Left ventricle myocardium superior (tissue), 1 donor: ENCODE measurements at places on chromosomes 6 and 20. TPM values are rescaled to one million over a fixed set of nuclear protein-coding genes. Genes with fewer than 3 reads are reported as not detected.
A peak's percentile ranks its signal among the peaks of the same experiment; 100 is the strongest.

The SAPCD1 gene
- total RNA-seq: 0.47 TPM

The PSORS1C2 gene
- not detected for total RNA-seq

The NDUFAF5 gene
- total RNA-seq: 67.4 TPM

The KIAA0408 gene
- 2.4 TPM for total RNA-seq

The TRIM10 gene
- total RNA-seq: not detected

DNA sequence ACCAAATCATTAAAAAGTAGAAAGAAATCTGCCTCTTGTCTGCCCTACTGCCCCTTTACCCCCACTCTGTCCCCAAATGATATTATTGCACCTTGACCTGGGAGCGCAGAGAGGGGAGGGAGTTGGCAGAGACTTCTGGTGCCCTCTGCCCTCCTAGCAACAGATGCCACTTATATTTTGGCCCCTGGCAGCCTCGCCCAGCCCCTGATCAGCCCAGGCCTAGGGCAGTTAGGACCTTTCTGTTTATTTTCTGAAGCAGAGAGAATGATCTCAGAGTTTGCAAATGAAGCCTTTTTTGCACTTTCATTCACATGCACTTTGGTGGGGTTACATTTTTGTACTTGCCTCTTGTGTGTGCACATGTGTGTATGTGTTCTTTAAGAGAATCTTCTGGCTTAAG, 8.4 kb upstream of the SGK2 start:
- DNase-seq: no peak

- DNase-seq: no peak
Observed at GRCh38 chr6:77502981-77503380, 39.7 kb upstream of the HTR1B start.

- peak; percentile 61 for DNase-seq
Observed at GRCh38 chr6:1363729-1364572, 25.4 kb upstream of the FOXF2 start.

DNA sequence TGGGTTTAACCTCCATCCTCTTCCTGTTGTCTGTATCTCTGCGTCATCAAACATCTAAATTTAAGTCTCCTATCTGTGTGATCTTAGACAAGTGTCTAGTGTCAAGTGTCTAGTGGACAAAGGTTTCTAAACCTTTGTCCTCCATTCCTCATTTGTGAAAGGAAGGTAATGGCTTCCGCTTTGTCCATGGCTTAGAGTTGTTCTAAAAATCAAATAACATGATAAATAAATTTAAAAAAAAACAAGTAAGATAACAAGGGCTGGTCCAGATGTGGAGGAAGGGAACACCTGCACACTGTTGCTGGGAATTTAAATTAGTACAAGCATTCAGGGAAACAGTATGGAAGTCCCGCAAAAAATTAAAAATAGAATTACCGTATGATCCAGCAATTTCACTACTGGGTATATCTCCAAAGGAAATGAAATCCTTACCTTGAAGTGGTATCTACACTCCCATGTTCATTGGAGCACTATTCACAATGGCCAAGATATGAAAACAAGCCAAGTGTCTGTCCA, 17.6 kb upstream of the SERPINB1 start:
- no peak for DNase-seq

- DNase-seq: no peak
Observed at GRCh38 chr20:53822534-53822933, 228.9 kb upstream of the ZNF217 start.

- DNase-seq: no peak
Observed at GRCh38 chr20:34110025-34110744, 1.9 kb downstream of the EIF2S2 start.

GRCh38 chr20:24806705-24807676, 142.1 kb upstream of the CST7 start:
- no peak for DNase-seq

DNA sequence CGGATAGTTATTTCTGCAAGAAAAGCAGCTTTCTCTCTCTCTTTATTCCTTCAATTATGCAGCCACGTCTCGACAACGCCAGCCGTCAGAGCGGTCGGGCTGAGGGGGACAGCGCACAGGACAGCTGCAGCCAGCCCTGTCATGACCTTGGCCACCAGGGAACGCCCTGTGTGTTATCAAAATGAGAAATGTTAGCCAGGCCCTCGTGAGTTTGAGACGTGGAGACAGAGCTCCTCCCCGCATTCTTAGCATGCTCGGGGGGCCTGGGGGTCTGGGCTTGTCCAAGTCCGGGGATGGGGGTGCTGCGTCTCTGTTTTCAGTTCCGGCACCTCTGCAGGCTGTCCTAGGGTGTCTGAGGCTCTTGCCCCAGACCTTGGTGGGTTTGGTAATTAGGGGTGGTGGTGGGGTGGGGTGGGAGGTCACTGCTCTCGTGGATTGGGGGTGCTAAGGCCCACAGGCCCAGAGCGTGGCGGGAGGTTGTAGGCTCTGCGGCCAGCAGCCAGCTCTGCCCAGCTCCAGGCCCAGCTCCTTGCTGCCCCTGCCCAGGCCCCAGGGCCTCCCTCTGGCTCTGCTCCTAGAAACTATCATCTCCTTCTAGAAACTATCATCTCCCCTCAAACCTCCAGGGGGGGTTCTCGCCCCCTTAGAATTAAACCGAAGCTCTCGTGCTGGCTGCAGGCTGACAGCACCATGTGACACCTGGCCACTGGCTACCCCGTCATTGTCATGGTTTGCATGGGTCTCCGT, 54.3 kb upstream of the GATA5 start:
- DNase-seq: no peak

DNA sequence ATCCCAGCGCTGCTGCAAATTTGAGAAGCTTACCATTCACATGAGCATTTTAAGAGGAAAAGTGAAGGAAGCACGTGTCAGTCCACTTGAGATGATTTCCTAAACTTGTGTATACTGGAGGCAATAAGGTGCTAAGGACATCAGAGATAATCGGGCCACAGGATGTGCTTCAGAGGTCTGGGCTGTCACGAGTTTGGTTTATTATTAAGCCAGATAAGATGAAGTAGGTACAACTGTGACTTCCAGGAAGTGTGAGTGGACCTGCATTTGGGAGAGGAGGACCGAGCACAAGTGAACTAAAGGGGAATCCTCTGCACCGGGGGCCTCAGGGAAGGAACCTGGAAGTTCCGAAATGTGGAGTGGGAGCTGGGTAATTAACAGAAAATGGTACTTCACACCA, 1.4 kb downstream of the SAMD5 start:
- no peak for DNase-seq

DNA sequence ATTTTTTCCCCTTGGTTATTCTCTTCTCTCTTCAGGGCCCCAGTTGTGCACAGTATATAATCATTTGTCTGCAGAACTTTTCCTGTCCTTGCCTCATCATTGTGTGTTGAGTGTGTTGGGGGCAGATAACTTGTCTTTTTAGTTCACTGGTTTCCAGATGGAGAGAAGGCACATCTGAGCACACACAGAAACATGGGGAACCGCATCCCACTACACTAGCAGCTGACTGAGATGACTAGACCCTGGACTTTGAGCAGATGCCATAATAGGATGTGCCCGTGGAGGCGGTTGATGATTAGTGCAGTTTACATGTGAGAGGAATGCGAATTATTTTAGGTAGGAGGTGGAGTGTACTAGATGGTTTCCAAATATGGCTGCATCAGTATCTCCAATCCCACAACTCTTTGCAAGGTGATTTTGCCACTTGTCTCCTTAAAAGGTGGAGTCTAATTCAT, 26.5 kb upstream of the SH3BGRL2 start:
- DNase-seq: no peak

GRCh38 chr6:105495515-105495914, 92.6 kb upstream of the PREP start:
- no peak for DNase-seq

DNA sequence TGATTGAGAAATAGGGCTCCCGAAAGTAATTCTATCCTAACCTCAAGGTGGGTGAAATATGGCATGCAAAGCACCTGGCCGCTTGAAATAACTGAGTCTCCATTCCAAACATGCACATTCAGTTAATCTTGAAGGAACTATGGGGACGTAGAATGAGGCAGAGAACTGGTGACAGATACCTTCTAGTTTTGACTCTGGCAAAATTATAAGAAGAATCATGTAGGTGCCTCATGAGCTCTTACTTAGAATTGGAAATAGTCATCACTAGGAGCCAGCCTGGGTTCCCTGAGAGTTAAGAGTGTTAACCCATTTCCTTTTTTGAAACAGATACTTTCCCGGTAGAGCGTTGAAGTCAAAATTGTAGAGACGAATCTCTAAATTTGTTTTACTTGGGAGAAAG, 49.3 kb downstream of the RPF2 start:
- DNase-seq: no peak

- DNase-seq: no peak
Observed at GRCh38 chr6:40427196-40427595, 160.0 kb downstream of the LRFN2 start.

- DNase-seq: no peak
Observed at GRCh38 chr6:1363298-1363697, 26.1 kb upstream of the FOXF2 start.

DNA sequence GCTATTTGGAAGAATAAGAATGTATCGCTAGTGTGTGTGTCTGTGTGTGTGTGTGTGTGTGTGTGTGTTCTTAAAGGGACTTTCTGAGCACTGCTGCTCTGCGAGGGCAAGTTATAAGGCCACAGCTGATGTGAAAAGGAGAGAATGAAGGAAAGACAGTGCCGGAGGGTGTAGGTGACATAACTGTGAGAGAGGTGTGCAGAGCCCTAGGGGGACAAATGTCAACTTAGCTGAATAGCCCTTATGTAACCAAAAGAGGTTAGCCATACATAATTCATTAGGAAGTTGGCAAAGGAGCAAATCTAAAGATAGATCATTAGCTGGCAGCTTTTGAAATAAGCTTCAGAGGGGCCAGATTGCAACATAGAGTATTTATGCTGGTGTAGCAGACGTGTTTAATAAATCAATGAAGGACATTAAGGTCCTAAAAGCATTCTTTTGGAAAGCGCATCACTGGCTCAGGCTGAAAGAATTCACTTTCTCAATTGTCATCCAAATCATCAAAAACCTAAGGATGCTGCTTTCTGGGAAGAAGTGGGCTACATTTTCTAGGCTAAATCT, 81.0 kb downstream of the NDUFAF5 start:
- DNase-seq: no peak

DNA sequence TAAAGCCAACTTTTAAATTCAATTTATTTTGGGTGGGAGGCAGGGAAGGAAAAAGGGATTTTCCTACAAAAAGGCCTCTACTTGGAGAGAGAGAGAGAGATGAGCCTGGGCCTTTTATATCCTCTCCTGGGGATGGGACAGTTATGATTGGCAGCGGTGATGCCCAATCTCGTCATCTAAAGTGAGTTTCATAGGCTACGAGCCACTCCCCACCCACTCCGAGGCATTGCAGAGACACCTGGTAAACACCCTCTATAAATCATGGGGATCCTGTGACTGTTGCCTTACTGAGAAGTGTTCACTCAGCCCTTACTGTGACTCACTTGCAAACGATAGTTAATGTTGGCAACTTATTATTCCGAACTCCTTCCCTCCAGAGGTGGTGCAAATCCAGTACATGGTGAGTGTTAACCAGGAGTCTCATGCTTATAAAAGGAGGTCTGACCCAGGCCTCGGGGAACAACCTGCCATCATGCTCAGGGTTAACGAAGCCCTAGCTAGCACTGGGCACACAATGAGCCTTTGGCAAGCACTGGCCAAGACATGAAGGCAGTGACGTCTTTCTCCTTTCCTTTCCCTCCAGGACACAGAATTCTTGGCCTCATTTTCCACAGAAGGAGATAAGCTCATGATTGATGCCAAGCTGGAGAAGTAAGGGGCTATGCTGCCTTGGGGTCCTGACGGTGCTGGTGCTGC, 20.5 kb downstream of the BPIFB4 start:
- no peak for DNase-seq

GRCh38 chr6:139251045-139251690, 40.6 kb downstream of the TXLNB start:
- no peak for DNase-seq

GRCh38 chr20:49676581-49677291, 36.9 kb downstream of the B4GALT5 start:
- DNase-seq: no peak

- no peak for DNase-seq
Observed at GRCh38 chr20:10524643-10525042, 89.5 kb downstream of the SLX4IP start.

- no peak for DNase-seq
Observed at GRCh38 chr6:47197682-47198640, 111.7 kb downstream of the TNFRSF21 start.

GRCh38 chr6:21246075-21246474, 347.5 kb upstream of the SOX4 start:
- no peak for DNase-seq

DNA sequence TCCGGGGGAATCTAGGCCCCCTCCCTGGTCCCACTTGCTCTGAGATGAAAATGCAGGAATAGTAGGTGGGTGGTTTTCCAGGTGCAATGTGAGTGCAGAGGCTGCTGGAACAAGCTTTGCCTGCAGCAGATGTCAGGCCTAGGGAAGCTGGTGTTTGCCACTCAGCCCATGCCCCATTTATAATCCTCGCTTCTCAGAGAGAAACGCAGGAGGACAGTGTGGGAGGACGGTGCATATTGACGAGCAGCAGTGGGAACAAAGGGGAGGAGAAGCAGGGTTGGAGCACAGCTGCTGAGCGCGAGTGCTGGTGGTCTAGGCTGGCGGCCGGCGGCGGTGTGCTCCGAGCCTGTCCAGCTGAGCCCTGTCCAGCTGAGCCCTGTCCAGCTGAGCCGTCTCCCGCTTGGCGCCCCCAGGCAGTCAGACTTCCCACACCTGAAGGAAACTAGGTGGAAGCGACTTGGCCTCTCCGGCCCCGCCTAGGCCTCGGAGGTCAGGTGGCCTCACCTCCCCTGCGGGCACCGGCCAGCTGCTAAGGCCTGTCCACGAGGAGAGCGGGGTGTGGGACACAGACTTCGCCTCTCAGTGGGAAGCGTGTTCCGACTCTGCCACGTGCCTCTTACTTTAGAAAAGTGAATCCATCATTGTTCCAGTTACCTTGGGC, 49.7 kb upstream of the FRMD1 start:
- no peak for DNase-seq

- no peak for DNase-seq
Observed at GRCh38 chr6:154683756-154684523, 49.3 kb upstream of the SCAF8 start.

- no peak for DNase-seq
Observed at GRCh38 chr20:44723391-44723790, 8.2 kb downstream of the CCN5 start.

DNA sequence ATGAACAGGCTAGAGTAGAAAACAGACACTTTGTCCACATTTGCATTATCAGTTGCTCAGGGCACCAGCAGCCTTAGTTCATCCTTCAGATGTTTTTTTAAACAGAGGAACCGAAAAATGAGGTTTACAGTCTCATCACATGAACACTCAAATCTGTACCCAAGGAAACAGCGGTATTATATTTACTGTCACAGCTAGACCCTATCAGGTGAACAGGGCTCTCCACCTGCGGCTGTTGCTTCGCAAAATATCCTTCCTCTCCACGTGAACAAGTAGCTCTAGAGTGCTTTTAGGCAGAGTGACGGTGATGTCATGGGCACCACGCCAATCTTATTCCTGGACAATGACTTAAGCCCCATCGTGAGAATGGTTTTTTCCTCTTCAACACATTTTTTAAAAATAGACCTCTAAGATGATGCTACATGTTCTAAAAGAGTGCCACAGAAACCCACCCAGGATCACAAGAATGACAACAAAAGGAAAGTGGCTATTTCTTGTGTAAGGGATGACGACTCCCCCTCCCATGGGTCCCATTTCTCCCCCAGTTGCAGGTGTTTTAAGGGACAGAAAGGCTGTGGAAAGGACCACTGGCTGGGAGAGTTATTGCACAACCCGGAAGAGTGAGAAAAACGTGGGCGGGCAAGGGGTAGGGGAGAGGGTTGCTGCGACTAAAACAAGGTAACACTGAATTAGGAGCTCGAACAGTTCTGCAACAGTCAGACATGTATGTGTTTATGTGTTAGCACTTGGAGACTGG, 77.7 kb downstream of the EFHC1 start:
- peak; percentile 61 for DNase-seq

GRCh38 chr6:110755411-110755834, 59.8 kb downstream of the CDK19 start:
- DNase-seq: no peak
